ENCODE measurements at places on chromosomes 5 and 9. TPM values are rescaled to one million over a fixed set of nuclear protein-coding genes. Genes with fewer than 3 reads are reported as not detected.

APBA1 gene
- total RNA-seq, result 0.27 TPM

ANKRD34B gene
- total RNA-seq, result under 0.01 TPM

GRCh38 chr5:114296191-114296590 lies 65.7 kb upstream of the KCNN2 start:
- no peak for DNase-seq

SPATA6L gene
- not detected for total RNA-seq

GRCh38 chr5:127652952-127653611 lies 4.2 kb downstream of the CTXN3 start:
- no peak for DNase-seq

DIAPH1 gene
- total RNA-seq, result 41.5 TPM

- DNase-seq, result no peak
These were observed 36.2 kb downstream of the SNX18 start for GRCh38 chr5:54553659-54554207.

FCN1 gene
- 10.5 TPM for total RNA-seq

DNA sequence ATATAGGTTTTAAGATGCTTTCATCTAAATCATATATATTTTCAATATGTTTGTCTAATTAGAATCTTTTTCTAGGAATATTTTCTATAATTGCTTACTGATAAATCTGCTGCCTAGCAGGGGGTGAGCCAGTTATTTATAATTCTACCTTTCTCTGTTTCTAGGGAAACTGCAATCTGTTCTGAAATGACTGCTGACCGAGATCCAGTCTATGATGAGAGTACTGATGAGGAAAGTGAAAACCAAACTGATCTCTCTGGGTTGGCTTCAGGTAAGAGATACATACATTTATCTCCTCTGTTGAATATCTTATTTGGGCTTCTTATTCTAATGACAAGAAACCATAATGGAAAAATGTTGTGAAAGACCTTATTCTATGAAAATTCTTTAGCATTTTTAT lies 127.3 kb downstream of the XRCC4 start:
- no peak for DNase-seq

DNA sequence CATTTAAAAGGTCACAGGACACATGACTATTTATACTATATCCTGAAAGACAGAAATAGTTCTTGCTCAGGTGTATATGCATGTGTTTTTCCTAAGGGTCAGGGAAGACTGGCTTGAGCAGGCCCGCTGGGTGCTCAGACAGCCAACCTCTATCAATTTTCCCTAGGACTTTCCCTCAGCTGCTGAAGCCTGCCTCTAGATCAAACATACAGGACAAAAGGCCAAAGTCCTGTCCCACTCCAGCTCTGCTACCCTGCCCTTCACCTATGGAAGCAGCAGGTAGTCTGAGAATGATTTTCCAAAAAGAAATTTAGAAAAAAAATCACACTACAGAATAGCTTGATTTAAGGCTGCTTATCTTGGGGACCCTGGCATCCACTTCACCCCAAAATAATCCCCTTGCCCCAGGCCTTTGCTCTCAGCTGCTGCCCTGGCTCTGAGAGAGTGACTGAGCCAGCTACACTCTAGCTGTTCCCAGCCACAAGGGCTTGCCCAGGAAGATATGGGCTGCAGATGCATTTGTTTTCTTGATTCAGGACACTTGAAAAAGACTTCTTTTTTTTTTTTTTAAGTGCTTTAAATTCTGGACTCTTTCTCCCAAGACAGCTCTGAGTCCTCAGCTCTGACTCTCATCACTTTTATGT lies 42.5 kb downstream of the KLHL3 start:
- no peak for DNase-seq

GRCh38 chr5:53882006-53882675 lies 321.7 kb downstream of the NDUFS4 start:
- no peak for DNase-seq

- DNase-seq, result no peak
These were observed 171.3 kb downstream of the NR3C1 start for GRCh38 chr5:143231973-143232812.

INSL6 gene
- total RNA-seq, result not detected

DNA sequence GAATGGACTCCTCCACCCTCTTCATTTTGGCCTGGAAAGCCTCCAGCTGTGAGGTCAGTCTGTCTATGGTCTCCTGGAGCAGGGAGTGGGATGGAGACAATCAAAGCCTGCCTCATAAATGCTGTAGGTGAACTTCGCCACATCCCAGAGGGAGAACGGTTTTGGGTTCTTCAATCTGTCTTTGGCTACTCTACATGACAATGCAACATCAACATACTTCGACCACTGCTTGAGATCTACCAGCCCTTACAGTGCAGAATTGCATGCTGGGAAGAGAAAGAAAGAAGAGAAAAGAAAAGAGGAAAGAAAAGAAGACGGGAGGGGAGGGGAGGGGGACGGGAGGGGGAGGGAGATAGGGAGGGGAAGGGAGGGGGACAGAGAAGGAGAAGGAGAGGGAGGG lies 28.5 kb upstream of the ANXA6 start:
- no peak for DNase-seq

TMEM267 gene
- 4.3 TPM for total RNA-seq

DNA sequence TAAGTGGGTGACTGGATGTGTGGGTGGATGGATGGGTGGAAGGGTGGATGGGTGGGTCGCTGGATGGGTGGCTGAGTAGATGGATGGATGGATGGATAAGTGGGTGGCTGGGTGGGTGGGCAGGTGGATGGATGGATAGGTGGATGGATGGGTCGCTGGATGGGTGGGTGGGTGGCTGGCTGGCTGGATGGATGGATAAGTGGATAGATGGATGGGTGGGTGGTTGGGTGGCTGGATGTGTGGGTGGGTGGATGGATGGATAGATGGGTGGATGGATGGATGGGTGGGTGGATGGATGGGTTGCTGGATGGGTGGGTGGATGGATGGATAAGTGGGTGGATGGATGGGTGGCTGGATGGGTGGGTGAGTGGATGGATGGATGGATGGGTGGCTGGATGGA lies 27.3 kb upstream of the CEP72 start:
- no peak for DNase-seq

PLEKHG4B gene
- total RNA-seq, result 7.0 TPM

DNA sequence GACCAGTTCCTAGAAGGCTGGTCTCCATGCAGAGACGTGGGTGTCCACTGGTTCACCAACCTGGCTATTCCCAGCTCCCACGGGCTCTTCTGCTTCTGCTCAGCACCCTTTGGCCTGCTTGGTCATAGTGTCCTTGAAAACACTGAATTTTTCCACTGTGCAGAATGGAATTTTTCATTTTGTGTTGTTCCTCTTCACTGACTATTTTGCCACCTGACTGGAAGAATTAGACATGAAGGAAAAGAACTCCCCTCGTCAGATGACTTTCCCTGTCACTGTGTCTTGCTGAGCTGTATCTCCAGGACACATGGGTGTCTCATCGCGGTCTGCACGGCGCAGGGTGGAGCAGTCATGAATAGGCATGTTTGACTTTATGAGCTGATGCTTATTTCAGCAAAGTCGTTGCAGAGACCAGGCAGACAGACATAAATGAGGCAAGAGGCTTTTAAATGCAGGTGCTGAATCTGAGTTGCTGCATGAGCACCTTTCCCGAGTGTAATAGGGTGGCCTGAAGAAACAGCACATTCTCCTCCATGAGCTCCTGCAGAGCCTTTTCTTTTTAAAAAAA lies 50.2 kb upstream of the SEMA4D start:
- DNase-seq, result no peak

- DNase-seq, result peak; percentile 80
These were observed 513.4 kb upstream of the MEF2C start for GRCh38 chr5:89396278-89396954.

GRCh38 chr5:91074615-91075014 lies 308.5 kb downstream of the ARRDC3 start:
- no peak for DNase-seq

PDZD2 gene
- 13.5 TPM for total RNA-seq

SREK1 gene
- 70.6 TPM for total RNA-seq

GRCh38 chr5:154421868-154422267 lies 23.9 kb upstream of the SAP30L start:
- DNase-seq, result peak; percentile 30

DNA sequence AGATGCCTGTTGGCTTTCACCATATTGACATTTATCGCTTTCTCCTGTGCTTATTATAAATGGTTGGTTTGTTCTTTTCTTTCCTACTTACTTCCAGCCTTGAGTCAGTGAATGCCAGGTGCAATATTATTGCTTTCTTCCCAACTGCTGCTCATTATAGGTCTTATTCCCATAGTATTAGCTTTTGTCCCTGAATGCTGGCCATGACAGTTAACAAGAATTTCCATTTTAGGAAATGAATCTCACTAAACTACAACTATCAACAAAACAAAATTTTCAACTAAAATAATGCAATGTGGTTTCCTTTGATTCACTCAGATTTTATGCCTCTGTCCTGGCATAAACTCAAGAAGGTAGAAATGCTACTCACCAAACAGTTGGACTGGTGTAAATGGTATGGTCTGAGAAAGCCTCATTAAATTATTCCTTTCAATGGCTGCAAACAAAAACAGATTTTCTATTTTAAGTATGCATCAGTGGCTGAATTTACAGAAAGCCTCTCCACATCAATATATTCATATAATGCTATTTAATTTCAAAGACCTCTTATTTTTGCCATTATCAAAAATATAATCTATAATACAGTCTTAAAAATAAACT lies 145.4 kb downstream of the TRPM6 start:
- no peak for DNase-seq

FOXD4L3 gene
- under 0.01 TPM for total RNA-seq

DNA sequence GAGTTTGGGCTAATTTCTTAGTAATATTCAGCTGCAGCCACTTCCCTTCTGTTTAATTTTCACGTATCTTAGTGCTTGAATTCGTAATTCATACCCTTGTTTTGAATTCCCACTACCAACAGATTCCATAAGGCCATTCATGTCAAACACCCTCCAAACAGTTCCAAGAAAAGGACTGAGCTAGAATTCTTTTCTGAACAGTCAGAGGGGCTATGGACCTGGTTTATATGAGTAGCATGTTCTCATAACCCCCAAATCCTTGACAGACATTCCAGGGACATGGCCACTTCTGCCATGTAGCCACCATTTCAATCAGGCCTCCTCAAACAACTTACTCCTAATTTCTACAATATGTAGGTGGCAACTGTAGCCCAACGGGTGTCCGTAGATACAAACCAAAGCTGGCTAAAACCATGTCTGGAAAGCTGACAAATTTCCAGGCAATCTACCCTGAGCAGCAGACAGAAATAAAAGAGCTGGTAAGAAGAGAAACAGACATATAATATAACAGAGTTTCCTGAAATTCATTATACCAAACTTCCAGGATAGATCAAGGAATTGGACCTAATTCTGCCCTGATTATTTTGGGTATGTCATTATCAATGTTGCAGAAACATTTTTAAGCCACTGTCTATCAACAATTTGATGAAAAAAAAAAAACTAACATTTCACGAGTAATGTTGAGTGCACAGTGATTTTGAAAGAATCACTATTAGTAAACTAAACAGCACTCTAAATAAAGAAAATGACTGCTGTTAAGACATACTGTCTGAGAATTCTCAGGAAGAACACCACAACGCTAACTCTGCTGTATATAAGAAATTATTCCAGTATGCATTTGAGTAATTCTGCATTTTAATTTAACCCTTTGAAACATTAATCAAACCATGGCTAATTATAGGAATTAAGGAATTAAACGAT lies 40.7 kb downstream of the EBF1 start:
- no peak for DNase-seq

C9orf153 gene
- total RNA-seq, result 0.81 TPM

DNA sequence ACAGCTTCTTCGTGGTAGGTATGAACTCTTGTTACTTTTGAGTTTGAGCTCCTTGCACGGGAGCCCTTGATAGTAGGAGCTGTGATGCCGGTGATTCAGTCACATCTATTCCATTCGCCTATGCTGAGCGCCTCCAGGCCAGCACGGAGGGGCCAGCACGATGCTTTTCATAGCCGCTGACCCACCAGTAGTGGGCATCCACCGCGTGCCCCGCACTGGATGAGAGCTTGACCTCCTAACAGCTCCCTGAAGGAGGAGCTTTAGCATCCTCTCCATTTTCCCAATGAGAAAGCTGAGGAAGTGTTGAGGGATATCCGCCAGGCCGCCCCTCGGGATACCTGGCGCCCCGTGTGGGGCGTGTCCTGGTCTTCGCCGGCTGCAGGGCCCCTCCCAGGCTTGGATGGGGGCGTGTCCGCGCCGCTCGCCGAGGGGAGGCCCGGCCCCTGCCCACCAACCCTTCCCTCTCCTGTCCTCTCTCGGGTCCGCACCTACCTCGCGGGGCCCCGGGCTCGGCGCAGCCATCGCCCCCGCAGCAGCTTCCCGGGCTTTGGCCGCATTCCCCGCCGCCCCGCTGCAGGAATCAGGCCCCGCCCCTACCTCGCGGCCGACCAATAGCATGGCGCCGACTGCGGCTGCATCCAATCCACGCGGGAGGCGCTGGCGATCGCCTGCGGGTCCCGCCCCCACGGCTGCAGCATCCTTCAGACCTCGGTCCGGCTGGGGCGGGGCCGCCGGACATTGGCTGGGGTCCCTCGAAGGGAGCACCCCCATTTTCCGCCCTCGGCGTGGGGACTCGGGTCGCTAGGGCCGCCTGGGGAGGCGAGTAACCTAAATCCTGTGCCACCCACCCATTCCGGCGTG lies at the start of gene PIP5KL1:
TSS of gene PIP5KL1 (minus strand) at position 547 of the 861 bp plus-strand sequence. CDS start at position 522, 25 bp downstream.
- peak; percentile 60 for DNase-seq

GRCh38 chr9:135567311-135567710 lies 5.8 kb downstream of the PAEP start:
- no peak for DNase-seq

C6 gene
- total RNA-seq, result not detected

- DNase-seq, result peak; percentile 58
These were observed 88.7 kb upstream of the PHF24 start for GRCh38 chr9:34869390-34869789.

DNA sequence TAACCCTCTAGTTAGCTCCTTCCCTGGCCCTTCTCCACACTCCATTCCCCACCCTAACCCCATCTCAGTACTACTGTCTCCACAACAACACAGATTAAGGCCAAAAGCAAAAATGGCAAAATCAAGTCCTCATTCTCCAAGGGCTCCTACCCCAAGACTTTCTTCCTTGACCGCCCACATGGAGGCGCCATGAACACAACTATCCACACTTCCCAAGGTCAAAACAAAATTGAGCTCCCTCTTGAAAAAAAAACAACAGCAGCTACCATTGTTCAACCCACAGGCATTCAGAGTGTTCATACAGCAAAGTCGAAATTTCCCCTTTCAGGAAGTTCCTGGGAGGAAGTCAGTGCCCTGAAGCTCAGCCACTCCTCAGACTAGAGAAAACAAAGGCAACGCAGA lies 54.4 kb downstream of the GNAQ start:
- DNase-seq, result no peak

DNA sequence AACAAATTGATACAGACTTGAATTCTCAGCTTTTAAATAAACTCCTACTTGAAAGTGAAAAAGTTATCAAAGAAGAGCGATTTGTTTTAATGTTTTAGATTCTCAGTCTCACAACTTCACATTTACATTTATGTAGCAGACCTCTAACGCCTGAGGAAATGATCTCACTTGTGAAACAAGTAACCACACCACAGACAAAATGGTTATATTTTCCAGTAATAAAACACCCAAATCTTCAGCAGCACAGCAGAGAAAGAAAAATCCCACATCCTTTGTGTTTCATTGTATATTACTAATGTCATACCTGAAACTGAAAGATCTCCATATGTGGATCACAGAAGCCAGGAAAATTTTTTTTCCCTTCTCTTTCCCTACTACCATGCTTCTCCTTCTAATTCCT lies 29.8 kb upstream of the GZMA start:
- peak; percentile 65 for DNase-seq

GRCh38 chr9:74498621-74499095 lies 1.5 kb downstream of the RORB start:
- no peak for DNase-seq

Measured in hematopoietic multipotent progenitor cell (in vitro differentiated cells).